ENCODE measurements at places on chromosomes 3 and 15.

GRCh38 chr15:56693761-56694160 lies 39.5 kb downstream of the ZNF280D start:
- no peak for DNase-seq

DNA sequence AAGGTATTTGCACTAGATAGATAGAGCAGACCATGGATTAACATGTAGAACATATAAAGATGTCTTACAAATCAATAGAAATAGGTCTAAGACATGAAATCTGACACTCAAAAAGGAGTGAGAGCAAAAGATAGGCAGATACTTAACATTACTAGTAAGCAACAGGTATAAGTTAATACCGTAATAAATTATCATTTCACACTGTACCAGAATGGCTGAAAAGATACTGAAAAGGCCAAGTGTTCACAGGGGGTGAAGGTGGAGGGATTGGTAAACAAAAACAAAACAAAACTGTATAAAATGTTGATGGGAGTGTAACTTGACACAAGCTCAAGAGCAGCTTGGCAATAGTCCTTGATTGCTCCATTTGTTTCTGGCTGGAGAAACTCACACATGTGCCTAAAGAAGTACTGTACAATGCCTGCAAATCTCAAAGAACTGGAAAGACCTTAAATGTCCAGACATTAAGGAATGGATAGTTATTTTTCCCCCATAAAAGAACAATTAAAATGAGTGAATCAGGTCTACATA lies 3.5 kb downstream of the NSMCE3 start:
- no peak for DNase-seq

GRCh38 chr3:53377794-53378193 lies 30.5 kb upstream of the DCP1A start:
- DNase-seq = no peak

DNA sequence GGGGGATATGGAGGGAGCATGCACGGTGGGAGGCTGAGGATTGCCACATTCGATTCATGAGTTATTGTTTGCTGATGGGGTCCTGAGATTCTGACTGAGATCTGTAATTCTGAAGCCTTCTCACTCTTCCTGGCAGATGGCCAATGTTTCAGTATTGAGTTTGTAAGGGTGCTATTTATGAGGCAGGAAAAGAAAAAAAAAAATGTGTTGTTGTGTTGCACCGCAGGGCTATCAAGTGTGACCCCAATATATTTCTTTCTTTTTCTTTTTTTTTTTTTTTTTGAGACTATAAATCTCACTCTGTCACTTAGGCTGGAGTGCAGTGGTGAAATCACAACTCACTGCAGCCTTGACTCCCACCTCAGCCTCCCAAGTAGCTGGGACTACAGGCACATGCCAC lies 3.2 kb upstream of the SENP2 start:
- DNase-seq = no peak

DNA sequence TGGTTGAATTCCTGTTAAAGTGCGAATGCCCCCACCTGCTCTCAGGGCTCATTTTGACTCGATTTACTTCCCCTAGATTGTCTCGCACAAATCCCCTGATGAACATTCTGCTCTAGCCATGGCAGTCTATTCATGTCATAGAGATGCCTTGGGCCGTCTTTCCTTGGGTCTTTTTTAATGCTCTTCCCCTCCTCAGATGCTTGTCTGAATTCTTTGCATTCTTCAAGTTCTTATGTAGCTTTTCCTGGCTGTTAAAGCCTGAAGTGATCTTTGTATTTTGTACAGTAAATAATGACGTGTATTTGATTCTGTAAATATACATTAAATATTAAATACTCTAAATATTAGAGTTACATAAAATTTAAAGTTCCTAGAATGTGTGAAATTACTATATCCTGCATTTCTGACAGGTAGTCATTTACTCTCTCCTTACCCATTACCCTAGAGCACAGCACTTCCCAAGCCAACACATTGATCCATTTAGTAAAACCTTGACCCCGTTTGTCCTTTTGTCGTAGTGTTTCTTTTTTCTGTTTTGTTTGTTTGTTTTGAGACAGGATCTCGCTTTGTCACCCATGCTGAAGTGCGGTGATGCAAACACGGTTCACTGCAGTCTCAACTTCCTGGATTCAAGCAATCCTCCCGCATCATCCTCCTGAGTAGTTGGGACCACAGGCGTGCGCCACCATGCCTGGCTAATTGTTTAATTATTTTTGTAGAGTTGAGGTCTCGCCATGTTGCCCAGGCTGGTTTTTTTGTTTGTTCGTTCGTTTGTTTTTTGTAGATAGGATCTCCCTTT lies 47.9 kb downstream of the YEATS2 start:
- DNase-seq = no peak

DNA sequence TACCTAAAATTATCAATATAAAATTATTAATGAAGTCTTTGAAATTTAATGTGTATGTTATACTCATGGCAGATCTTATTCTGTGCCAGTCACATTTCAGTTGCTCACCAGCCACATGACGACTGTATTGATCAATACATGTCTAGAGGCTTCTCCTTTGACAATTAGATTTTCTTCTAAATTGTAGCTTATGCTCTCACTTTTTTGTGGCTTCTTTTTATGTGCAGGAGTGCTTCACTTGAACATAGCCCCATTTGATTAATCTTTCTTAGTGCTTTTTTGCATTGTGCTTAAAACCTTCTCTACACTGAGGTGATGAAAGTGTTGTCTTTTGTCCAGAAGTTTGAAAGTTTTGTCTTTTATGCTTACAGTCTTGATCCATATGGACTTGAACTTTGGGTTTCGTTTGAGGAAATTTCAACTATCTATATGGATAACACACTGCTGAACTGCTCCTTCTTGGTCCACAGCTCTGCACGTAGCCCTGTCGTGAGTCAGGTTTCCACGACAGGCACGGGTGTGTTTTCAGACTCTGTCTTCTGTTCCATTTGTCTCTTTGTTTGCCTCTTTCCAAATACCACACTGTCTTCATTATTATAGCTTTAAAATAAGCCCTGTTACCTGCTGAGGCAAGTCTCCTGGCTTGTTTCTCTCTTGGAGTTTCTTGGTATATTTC lies 393.9 kb upstream of the CFAP20DC start:
- DNase-seq = no peak

- no peak for DNase-seq
These were observed 20.1 kb upstream of the PLSCR5 start for GRCh38 chr3:146625186-146625775.

GRCh38 chr3:19171794-19172193 lies 23.5 kb downstream of the KCNH8 start:
- no peak for DNase-seq

DNA sequence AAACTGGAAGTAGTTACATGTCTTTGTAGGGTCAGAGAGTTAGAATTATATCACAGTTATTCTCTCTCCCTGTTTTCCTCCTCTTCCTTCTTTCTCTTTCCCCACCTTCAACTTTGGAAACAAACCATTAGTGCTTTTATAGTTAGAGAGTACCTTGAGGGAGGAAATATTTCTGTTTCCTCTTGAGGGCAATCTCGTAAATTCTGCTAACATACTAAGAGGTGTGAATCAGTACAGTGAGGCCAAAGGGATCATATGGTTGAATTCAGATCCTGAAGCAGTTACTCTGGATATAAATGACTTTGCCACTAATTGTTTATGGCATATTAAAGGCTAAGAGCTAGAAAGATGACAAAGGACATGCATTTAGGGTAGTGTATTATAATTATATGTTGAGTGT lies 60.3 kb upstream of the CCNL1 start:
- DNase-seq = no peak

- DNase-seq = no peak
These were observed 194.0 kb upstream of the FEZF2 start for GRCh38 chr3:62567097-62568021.

DNA sequence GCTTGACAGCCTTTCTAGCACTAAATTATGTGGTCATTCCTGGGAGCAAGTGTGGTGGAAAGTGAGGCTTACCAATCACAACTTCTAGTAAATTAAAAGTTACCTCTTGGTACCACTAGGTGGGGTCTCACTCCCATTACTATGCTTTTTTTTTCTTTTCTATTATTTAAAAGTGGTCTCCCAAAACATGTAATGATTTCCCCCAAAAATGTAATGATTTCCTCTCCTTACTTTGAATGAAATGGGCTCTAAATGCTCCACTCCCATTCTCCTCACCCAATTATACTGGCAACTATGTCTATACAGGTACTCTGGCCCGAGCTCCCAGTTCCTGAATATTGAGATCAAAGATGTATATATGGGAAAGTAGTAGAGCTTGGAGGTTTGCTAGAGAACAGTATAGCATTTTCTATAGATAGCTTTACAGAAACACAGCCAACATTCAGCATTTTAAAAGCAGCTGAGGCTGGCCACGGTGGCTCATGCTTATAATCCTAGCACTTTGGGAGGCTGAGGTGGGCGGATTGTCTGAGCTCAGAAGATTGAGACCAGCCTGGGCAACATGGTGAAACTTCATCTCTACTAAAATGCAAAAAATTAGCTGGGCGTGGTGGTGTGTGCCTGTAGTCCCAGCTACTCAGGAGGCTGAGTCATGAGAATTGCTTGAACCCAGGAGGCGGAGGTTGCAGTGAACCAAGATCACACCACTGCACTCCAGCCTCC lies 70.9 kb downstream of the DCUN1D1 start:
- DNase-seq = no peak

GRCh38 chr3:47408839-47409229 lies 28.0 kb downstream of the PTPN23 start:
- DNase-seq = no peak

- DNase-seq = no peak
These were observed 167.1 kb downstream of the NEK11 start for GRCh38 chr3:131193641-131194238.

DNA sequence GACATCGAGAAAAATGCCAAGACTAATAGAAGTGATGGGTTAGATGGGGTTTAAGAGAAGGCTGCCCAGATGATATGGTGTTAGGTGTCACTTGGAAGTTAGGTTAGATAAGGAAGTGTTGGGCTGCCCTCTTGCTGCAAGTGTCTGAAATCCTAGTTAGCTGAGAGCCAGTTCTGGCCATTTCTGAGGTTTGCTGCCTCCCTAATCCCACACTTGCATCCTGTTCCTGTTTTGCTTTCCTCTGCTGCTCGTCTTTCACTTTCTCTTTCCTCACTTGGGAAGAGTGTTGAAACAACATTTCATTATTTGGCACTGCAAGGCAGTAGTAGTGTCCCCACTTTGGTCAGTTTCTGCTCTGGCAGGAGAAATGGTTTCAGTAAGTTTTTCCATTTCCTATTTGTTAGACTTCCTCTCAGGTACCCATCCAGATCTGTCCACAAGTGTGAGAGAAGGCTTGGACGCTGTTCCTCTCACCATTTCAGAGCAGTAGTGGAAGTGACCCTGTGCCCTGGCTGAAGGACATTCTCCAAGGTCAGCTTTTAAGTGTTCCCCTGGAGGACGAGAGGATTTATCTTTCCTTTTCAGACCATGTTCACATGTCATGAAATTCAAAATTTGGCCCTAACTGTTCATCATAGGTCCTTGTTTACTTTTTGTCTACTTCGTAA lies 93.3 kb downstream of the ADAMTSL3 start:
- DNase-seq = no peak

DNA sequence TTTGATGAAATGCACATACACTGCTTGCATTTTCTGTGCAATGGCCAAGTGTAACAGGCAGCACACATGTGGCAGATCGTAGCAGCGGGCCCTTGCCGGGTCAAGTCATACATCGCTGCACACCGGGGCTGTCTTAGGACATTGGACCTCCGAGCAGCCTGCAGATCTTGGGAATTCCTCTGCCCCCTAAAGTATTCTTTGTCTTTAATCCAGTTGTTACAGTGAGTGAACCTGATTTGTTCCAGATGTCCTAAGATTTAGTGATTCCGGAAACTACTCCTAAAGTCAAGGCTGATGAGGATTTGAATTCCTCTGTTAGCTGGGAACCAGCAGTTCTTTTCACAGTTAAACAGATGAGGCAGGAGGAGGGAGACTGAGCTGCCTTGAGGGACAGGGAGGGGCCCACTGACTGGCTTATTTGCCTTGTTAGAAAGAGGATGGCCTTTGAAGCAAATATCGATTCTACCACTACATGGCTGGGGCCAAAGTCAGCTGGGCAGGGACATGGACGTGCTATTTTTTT lies 190.7 kb upstream of the CTDSPL start:
- no peak for DNase-seq

DNA sequence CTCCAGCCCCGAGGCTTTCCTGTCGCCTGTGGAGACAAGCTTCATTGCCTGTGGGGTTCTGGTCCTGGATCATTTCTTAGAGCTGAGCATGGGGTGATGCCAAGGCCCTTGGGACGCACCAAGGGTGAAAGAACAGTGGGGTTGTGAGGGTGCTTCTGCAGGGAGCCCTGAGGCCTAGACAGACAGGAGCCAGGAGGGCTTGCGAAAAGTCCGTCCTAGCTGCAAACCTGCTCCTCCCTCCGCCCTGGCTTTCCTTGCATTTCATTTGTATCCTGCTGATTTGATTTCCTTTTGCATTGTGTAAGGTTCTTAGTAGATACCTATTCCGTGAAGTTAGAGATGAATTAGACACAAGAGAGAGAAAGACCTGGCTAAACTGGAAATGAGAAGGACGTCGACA lies 286.9 kb upstream of the C2CD4B start:
- DNase-seq = no peak

- DNase-seq = no peak
These were observed 631 bp downstream of the AGBL1 start for GRCh38 chr15:86080302-86080701.

GRCh38 chr15:46293550-46293949 lies 658.7 kb downstream of the SQOR start:
- DNase-seq = no peak

GRCh38 chr3:8341821-8342247 lies 159.8 kb upstream of the LMCD1 start:
- no peak for DNase-seq

DNA sequence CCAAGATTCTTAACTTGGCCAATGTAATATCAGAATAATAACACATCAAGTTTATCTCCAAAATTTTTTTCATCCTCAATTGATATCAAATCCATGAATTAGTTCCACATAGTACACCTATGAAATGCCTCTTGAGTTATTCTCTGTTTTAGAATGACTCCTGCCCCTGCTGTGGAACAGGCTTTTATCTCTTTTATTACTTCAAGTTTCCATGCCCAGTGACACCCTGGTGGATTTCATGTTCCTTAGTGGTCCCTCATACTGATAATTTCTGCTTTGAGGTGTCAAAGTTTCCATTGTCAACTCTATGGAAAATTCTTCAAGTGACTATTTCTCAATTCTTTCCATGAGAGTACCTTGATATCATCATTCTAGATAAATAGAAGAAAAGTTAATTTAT lies 24.6 kb downstream of the PLSCR1 start:
- DNase-seq = no peak

GRCh38 chr3:153061938-153062528 lies 100.0 kb upstream of the RAP2B start:
- no peak for DNase-seq

GRCh38 chr3:102415553-102415952 lies 19.3 kb upstream of the ZPLD1 start:
- DNase-seq = no peak

GRCh38 chr3:177150970-177151627 lies 46.2 kb downstream of the TBL1XR1 start:
- no peak for DNase-seq

Data from stimulated activated CD4-positive, alpha-beta T cell treated with anti-CD3 and anti-CD28 coated beads, Interleukin-12 subunit alpha, Interleukin-12 subunit beta, amount 100 ng/mL, for 24 hours (primary cell).